ENCODE measurements at places on chromosomes 11 and 22.

- no peak for DNase-seq
Observed at GRCh38 chr11:16512198-16512898, 156.0 kb upstream of the SOX6 start.

DNA sequence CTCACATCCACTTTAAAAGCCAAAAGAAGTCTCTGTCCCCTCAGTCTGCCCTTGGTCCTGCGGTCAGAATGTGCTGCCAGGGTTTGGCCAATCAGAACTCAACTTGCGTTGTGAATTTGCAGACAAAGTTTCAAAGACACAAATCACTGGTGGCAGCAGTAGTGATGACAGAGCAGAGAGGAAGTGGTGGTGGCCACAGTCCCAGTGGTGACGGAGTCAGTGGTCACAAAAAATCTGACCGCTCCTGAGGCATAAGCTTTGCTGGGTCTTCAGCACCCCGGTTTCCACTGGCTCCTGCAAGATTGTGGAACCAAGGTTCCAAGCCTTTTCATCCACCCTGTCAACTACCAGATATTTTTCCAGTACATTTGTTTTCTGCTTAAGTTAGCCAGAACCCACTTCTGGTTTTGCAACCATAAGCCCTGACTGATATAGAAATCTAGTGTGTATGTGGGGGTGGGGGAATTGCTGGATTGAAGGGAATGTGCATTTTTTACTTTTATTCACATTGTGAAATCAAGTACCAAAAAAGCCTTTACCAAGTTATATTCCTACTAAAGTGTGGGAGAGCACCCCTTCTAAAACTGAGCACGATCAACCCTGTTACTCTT is 112.3 kb downstream of the TMPRSS5 start:
- DNase-seq = no peak

GRCh38 chr22:47558828-47559700 is 796.6 kb downstream of the TBC1D22A start:
- no peak for DNase-seq

DNA sequence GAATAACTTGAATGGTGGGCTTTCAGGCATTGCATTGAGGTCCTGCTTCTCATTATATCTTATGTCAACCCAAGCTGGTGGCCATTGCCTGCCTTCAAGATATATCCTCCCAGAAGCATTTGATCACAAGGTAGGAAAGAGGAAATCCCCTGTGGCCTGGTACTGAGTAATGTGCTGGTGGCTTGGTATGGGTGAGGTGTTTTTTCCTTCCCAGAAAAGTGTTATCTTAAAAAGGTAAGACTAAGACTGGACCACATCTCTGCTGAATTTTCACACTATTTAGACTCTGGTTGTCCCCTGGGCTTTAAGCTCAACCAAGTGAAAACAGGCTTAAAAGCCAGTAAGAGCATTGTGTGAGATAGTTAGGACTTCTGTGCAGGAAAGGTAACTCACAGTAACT is 3.7 kb downstream of the INSC start:
- DNase-seq = no peak

DNA sequence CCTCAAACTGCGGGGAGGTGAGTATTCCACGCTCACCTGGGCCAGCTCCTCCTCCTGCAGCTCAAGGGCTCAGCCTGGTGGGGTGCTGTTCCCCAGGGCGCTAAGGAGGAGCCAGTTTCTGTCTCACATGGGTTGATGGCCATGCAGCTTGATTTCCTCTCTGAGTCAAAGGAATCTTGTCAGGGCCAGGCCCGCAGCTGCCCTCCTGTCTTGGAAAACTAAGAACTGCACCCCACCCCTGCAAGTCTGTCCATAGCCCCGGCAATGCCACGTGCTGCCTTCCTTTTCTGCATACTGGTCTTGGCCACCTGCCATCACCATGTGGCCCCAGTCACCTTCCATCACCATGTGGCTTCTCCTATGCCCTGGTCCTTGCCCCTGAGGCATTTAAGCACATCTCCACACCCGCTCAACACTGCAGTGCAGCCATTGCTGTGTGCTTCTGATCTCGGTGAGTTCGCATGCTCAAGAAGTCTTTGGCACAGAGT is 35.2 kb upstream of the CLDN5 start:
- no peak for DNase-seq

- DNase-seq = peak; percentile 56
Observed at GRCh38 chr11:96275801-96276594, 67.0 kb downstream of the MAML2 start.

DNA sequence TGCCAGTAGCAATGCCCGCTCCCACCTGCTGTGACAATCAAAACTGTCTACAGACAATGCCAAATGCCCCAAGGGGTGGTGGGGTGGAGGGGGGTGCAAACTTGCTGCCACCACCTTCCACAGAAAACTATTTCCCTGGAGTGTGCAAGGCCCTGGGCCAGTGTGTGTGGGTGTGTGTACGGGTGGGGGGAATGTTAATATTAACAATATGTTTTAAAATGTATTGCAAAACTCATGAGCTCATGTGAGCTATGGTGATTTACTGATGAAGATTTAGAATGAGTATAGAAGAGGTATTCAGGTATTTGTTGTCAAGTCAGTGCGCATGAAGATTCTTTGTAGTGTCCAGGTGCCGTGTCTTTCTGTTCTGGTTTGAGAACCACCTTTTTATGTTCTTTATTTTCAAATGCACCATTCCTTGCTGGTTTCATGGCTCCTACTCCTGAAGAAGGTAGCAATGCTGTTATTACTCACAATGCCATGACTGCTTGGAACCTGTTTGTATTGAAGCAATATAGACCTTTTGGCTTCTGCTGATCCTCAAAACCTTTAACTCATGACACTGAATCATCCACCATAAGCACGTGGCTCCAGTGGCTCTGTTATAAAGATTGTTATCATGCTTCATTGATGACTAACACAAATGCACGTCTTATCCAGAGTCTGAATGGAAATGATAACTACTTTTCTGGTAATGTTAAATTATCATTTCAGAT is 29.9 kb upstream of the AQP11 start:
- DNase-seq = peak; percentile 91

- DNase-seq = no peak
Observed at GRCh38 chr11:9030601-9031000, 26.8 kb upstream of the NRIP3 start.

DNA sequence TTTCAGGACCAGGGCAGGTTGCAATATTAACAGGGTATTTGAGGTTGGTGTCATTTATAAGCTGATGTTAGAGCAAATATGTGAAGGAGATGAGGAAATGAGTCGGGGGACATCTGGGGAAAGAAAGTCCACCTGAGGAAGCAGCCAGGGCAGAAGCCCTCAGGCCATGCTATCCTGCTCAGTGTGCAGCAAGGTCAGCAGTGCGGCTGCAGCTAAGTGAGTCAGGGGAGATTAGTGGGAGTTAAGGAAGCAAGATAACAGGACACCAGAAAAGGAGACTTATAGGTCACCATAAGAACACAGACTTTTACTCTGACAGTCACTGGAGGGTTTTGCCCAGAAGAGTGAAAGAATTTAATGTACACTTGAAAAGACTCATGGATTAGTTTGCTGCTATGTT is 468.9 kb downstream of the NTM start:
- no peak for DNase-seq

- DNase-seq = no peak
Observed at GRCh38 chr11:76756341-76756741, 26.8 kb upstream of the TSKU start.

- peak; percentile 95 for DNase-seq
Observed at GRCh38 chr11:2898366-2899079, 12.9 kb upstream of the CDKN1C start.

DNA sequence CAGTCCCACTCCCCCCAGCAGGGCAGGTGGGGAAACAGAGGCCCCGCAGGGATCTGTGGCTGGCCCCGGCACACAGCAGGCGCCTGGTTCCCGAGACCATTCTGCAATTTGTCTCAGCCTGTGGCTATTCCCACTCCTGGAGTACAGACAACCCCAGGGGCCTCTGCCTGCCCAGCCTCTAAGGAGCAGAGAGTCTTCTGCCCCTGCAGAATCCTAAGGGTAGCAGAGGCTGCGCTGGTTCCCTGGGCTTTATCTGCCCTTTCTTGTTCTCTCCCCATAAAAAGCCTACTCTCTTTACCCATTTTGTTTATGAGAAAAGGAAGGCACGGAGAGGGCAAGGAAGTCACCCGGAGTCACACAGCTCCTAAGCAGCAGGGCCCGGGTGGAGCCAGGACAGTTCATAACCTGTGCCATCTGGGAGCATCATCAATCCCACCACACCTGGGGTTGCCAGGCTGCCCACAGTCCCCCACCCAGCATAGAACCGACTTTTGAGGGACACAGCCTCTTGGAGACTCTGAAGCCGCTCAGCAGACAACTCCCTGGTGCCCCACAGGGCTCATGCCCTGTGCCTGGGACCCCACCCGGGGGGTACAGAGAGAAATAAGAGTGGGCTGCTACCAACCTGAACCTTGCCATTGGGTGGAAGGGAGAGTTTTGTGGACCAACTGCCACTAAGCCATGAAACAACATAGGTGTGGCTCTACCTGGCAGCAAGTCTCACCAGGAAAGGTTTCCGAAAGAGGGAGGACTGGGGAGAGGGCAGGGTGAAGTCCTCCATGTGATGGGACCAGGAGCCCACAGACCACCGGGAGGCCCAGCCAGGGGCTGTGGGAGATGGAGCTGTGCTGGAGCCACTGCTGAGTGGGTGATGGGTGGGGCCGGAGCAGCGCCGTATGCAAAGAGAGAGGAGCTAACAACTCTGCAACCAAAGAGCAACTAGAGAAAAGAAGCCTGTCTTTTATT is 17.2 kb upstream of the LINC01488 start:
- DNase-seq = no peak

- DNase-seq = no peak
Observed at GRCh38 chr11:10096987-10097386, 197.0 kb downstream of the SBF2 start.

DNA sequence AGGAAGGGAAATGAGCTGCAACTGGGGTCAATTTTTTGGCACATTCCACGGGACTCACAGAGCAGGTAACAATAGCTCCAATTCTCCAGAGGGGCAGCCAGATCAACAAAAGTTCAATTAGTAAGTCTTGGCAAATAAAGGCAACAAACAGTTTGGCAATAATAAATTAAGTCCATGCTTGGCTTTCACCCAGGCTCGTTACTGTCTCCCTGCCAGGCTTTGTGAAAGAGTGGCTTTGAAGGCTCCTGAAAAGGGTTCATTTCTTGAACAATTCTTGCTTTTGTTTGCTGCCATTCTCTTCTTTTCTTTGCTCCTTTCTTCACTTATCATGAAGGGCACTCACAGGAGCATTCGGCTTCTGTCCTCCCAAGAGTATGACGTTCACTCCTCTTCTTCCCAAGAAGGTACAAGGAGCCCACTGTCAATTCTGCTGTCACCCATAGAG is 123.3 kb downstream of the APIP start:
- no peak for DNase-seq

- peak; percentile 29 for DNase-seq
Observed at GRCh38 chr22:19121631-19122142, 525 bp downstream of the DGCR2 start.

DNA sequence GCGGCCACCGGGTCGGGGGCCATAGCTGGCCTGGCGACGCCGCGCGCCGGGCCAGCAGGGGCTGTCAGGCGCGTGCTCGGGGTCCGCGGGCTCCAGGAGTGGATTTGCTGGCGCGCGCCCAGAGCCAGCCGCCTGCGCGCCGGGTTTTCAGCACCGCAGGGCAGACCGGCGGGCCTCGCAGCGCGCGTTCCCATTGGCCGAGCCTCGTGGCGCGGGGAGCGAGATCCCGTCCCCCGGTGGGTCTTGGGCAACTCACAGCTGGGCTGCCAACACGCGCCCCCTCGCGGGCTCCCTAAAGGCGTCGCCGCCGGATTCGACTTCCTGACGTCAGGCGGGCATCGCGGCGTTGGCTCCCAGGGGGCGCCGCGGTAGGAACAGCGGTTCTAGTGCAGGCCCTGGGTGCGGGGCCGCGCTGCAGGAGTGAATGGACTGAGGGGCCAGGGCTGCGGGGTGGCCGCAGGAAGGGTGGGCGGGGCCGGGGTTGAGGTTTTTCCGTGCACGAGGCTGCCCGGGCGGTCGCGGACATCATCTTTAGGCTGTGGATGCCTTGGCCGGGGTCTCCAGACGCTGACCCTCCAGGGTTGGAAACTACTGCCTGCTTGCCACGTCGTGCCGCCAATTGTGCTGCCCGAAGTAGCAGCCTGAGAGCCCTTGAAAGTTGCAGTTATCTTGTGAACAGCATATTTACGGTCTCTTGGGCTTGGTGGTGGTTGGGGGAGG is at the start of gene FADS1:
Gene FADS1 (minus strand): TSS at position 268 of the 720 bp plus-strand sequence. CDS start 74 bp downstream, at position 194.
- peak; percentile 93 for DNase-seq

DNA sequence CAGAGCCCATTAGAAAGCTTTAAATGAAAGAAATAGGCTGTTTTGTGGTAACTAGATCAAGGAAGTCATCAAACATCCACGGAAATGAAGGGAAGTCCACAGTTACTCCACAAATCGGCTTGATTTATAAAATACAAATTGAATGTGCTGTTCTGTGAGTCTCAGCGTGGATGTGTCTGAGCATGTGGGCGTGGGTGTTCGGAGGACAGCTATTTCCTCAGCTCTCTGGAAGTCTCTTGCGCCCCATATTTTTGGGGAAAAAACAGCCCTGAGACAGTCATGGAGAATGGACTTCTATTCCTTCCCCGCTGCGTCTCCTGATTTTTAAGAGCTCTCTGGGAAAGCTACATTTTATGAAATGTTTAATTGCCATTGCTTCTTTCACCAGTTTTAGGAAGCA is 144.4 kb downstream of the EFCAB6 start:
- DNase-seq = no peak

DNA sequence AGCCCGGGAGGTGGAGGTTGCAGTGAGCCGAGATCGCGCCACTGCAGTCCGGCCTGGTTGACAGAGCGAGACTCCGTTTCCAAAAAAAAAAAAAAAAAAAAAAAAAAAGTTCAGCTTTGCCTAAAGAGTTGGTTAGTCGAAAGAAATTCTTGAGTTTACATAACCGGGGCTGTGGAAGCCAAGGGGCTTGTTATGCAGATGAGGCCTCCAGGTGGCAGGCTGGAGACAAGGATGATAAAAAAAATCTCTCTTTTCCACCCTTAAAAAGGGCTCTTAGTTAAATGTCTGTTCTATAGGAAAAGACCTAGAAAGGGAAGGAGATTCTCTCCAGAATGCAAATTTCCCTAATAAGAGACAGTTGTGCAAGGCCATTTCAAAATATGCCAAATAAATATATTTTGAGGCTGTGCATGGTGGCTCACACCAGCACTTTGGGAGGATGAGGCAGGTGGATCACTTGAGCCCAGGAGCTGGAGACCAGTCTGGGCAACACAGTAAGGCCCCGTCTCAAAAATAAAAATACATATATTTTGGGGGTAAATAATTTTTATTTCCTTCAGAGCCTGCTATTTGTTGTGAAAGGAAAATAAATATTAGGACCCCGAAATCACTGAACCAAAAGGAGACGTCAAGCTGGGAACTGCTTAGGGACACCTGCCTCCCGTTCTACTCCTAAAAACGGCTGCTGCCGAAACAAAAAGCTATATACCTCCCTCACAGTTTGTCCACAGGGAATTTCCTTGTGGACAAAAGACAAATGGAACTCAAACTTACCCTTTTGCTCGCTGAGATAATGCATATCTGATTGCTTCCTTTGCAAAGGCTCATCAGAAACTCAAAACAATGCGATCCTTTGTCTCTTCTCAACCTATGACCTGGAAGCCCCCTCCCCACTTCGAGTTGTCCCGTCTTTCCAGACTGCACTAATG is 2.4 kb upstream of the IFITM2 start:
- DNase-seq = peak; percentile 90

DNA sequence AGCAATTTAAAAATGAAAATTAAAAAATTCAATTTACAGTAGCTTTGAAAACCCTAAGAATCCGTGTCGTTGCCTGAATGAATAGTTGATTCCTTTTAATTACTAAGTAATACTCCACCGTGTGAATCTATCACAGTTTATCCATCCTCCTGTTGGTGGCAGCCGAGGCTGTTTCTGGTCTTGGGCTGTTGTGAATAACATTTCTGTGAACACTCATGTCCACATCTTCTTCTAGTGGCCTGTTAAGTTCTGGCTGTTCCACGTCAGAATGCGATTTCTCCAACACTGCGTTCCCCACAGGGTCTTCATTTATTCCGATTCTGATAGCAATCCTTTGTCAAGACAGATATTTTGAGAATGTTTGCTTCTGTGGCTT is 223.0 kb downstream of the TBC1D22A start:
- DNase-seq = no peak

Measured in choroid plexus epithelial cell (primary cell).